Neural progenitor cell (in vitro differentiated cells): ENCODE measurements at places on chromosomes 13 and 19. TPM values are rescaled to one million over a fixed set of nuclear protein-coding genes. Genes with fewer than 3 reads are reported as not detected.
A peak's percentile ranks its signal among the peaks of the same experiment; 100 is the strongest.

GRCh38 chr19:45251452-45252354 lies 632 bp downstream of the MARK4 start:
- peak; percentile 74 for DNase-seq

DNA sequence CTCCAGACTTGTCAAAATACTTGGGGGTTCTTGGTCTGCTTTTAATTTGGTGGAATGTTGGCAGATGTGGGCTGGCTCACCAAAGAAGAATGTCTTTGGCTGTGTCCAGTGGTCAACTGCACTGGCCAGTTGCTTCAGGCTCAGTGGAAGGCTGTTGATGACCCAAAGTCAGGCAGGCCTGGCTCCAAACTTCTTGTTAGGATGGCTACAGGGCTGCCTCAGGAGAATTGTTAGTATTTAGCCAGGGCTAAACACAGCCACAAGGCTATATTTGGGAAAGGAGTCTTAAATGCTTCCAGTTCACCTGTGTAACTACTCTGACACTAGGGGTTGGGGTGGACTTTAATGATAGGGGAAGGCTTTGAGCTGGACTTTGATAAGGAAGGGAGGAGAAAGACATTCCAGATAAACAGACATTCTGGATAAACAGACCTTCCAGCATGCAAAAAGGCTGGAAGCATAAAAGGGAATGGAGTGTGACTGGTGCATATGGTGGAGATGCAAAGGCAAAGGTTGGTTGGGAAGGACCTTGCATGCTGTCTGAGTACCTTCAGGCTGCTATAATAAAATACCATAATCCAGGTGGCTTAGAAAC lies 116.8 kb downstream of the FOXO1 start:
- no peak for DNase-seq

DNA sequence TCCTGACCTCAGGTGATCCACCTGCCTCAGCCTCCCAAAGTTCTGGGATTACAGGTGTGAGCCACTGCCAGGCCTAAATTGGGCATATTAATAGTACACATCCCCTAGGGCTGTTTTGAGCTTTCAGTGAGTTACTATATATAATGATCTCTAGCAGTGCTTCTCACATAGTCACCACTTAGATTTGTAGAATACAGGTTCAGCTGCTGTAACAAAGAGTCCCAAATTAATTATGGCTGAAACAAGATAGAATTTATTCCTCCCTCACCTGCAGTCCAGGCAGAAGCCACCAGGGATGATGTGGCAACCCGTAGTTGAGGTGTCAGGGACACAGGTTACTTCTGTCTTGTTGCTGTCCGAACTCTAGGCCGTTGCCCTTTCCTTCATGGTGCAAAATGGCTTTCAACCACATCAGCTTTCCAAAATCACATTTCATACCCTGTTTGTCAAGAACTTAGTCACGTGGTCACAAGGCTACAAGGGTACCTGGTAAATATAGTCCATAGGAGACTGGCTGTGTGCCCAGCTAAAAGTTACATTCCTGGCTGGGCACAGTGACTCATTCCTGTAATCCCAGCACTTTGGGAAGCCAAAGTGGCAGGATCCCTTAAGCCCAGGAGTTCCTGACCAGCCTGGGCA lies 2.9 kb downstream of the PROSER3 start:
- peak; percentile 0 for DNase-seq

DNA sequence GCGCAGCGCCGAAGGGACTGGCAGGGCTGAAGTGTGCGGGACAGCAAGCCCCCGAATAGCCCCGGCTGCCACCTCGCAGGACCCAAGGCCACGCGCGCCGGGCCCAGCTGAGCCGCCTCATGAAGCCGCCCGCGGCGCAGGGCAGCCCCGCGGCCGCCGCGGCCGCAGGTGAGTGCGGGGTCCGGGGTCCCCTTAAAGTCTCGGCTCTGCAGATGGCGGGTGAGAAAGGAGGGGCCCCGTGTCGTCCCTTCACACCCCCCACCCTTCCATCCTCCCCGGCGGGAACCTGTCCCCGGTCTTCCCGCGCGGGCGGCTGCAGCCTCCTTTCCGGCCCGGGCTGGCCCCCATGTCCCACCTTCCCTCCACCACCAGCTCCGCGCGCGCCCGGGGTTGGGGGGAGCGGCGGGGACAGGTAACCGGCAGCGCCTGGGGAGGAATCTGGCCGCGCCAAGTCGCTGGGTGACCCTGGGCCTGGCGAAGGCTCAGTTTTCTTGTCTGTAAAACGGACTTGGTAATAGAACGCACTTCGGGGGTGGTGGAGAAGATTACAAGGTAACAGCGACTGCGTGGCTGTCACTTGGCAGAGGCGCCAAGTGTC lies 338 bp downstream of the RGCC start:
- no peak for DNase-seq

CLEC4G gene
- total RNA-seq = not detected in 2 replicates

DNA sequence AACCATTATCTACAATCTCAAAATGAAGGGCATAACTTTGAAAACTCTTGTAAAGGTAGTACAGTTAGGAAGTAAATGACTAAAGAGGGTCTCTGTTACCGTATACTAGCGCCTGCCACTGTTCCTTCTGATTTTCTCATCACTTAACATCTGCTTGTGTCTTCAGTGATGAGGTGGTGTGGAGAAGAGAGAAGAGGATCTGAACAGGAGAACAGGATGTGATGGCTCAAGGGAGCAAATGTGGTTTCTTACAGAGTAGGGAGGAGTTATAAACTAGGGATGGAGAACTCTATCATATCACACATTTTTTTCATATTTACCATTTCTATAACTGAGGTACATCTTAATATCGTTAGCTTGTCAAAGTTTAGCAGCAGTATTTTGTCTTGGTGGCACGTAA lies 1.1 kb downstream of the KCTD4 start:
- DNase-seq = no peak
